ENCODE measurements at places on chromosomes 16 and 17.

- no peak for DNase-seq
Measured at GRCh38 chr17:50710025-50710424, 2.3 kb upstream of the ANKRD40 start.

DNA sequence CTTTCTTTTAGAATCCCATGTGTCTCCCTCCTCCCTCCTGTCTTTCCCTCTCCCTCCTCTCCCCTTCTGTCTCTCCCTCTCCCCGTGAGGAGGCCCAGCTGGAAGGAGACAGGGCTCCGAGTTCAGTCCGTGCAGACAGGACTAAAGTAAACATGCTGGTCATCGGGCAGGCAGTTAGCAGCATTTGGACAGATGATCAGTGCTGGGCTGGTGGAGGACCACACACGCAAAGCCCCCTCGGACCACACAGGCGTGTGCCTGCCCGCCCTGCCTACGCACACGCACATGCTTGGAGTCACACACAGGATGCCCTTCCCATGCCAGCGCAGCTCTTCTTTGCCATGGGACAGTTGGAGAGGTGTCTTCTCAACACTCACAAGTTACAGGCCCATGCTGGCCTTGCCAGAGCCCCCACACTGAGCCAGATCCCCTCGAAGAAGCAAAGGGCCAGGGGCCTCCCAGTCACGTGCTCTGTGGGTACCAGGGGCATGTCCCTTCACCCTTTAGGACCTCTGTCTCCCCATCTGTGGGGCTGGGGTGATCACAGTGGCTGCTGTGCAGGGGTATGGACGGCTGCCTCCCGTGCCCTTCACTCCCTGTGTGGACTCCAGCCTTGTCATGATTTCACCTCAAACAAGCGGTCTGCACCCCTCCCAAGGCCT is 215.7 kb upstream of the FOXF1 start:
- DNase-seq = no peak

DNA sequence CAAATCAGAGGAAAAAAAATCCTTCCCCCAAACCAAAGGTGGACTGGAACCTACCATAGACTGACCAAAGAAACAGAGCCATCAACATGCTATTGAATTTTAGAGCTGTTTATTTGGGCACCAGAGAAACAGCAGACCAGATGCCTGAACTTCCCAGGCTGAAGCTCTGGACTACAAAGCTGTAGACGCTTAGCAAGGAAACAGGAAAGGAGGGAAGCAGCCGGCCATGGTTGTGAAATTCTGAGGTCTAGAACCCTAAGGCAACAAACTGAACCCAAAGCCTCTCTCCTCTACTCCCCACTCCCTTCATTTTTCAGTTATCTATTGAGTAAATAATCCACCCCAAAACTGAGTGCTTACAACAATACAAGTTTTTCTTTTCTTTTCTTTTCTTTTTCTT is 45.4 kb upstream of the MEIOC start:
- DNase-seq = no peak

GRCh38 chr17:62599964-62600657 is 27.4 kb upstream of the MRC2 start:
- no peak for DNase-seq

GRCh38 chr16:4733747-4734062 is 366 bp downstream of the ANKS3 start:
- no peak for DNase-seq

DNA sequence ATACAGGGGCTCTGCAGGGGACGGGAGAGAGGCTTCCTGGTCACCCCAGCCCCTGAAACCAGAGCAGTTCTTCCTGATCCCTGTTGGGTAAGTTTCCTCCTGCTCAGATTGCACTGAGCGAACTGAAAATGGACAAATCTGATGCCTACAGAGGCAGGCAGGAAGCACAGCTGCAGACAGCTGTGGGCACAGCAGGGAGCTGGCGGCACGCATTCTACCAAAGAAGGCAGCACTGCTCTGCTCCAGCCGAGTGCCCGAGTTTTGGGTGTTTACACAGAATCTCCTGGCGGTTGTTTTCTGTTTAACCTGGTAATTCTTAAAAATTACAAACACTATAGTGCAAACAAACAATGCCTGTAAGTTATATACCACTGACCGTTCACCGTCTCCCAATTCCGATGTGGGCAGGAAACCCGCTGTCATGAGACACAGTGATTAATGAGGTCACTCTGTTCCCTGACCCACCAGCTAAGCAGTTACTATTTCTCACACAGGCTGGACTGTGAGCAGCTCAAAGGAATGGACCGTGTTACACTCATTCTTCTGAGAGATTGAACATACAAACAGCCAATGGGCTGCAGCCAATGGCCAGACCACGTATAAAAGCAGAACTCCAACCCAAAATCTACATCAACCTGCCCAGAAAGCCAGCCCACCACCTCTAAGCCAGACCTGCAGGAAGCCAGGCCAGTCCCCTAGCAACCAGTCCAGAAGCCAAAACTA is 25.5 kb downstream of the NSMCE1 start:
- DNase-seq = no peak

- DNase-seq = no peak
Measured at GRCh38 chr17:7610641-7611040, 4.1 kb downstream of the FXR2 start.

- DNase-seq = no peak
Measured at GRCh38 chr16:28492511-28492910, 637 bp upstream of the CLN3 start.

DNA sequence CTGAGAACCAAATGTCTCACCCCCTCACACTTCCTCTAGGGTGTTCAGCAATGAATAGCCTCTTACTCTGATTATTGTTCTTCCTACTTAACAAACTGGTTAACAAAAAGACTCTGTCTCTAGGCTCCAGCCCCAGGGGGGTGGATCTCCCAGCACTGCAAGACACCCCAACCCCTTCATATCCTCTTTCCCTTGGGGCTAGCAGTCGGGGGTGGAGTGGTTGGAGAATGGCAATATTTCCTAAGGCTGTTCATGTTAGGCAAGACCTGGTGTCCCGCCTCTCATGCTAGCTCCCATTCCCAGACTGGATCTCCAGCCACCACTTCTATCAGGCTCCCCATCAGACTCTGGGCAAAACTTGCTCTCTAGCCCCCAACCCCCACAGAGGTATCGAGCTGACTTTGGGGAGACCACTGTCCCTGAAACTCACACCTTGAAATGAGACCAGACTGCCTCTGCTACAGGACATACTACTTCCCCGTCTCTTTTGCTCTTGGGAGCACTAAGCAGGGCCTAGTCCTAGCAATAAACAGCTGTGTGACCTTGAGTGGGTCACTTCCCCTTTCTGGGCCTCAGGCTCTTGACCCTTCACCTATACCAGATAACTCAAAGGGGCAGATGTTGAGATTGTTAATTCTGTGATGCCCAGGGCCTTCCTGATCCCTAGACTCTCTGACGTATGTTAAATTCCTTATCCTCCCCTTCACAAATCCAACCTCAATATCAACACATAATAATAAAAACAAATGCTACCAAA is 2.4 kb downstream of the SLC25A35 start:
- no peak for DNase-seq

- no peak for DNase-seq
Measured at GRCh38 chr17:17028878-17029535, 13.2 kb upstream of the MPRIP start.

GRCh38 chr16:8476824-8477223 is 113.5 kb downstream of the TMEM114 start:
- no peak for DNase-seq

GRCh38 chr17:17722906-17723353 is 41.7 kb downstream of the RAI1 start:
- DNase-seq = no peak

DNA sequence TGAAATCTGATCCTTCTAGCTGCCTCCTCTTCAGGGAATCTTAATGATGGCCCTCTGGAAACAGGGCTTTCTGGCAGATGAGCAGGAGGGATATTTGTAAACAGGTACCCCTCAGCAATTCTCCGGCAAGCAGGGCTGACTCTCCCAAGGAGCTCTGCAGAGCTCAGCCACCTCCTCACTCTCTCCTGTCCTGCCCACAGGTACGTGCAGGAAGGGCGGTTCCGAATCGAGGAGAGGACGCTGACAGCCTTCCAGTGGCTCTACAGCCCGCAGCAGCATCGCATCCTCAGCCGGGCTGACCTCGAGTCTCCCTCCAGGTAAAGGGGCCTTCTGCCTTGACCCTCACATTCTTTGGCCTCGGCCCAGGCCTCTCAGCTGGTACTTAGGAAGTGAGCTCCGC is 20.7 kb upstream of the CCDC92B start:
- no peak for DNase-seq

All from stimulated activated naive CD8-positive, alpha-beta T cell treated with anti-CD3 and anti-CD28 coated beads, Interleukin-15, amount 100 ng/mL, for 72 hours (primary cell).